ENCODE measurements at places on chromosomes 1 and 21.

- no peak for DNase-seq
Measured at GRCh38 chr1:51964309-51964696, 26.2 kb downstream of the RAB3B start.

DNA sequence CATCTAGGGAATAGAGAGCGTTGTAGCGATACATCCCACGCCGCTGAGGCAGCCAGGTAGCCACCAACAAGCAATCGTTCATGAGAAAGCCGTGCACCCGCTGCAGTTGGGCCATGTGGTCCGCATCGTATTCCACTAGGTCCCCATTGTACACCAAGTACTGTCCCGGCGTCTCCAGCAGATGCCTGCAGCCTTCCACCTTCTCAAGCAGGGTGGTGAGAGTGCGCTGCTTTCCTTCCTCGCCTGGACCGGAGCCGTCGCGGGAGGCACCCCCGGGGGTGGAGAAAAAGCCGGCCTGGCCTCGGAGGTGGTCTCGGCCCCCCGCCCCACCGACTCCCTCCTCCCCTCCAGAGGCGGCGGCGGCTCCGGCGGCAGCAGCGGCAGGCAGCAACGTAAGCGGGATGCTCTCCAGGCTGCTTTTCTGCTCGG, 595 bp downstream of the EXOC8 start:
- DNase-seq = peak; percentile 12

- DNase-seq = peak; percentile 78
Measured at GRCh38 chr1:1540090-1540817, at the start of gene TMEM240. TSS of gene TMEM240 (minus strand) at chr1:1540624. CDS start at chr1:1540346, 278 bp downstream.

- no peak for DNase-seq
Measured at GRCh38 chr1:5140136-5140535, 485.7 kb downstream of the AJAP1 start.

- no peak for DNase-seq
Measured at GRCh38 chr1:234427950-234428646, 50.9 kb downstream of the TARBP1 start.

DNA sequence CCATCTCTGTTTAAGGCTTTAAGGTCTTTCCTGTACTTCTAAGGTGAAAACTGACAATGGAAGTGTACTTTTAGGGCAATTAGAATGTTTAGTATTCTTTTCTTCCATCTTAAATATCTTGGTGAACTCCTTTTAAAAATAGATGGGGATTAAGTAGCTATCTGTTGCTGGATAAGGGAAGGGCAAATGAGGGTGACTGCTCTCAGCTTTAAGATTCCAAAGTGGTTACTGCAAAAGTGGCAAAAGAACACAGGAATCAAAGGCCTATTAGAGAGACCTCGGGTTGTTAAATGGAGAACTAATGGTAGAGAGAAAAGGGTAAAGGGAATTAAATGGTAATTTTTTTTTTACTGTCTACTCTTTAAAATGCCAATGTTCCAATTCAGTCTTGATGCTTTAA, 774.1 kb upstream of the B3GALT2 start:
- DNase-seq = no peak

DNA sequence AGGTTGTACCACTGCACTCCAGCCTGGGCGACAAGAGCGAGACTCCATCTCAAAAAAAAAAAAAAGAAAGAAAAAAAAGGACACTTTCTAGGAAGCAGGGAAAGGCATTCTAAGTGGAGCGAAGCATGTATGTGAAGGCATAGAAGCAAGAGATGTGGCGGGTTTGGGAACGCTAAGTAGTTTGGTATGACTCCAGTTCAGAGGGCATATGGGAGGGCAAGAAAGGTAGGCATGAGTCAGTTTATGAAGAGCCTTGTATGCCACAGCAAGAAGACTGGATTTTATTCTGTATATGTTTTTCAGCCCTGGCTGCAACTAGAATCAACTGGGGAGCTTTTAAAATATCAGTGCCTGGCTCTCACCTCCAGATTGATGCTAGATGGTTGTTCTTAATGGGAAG, 4.4 kb upstream of the ELOVL1 start:
- DNase-seq = no peak

DNA sequence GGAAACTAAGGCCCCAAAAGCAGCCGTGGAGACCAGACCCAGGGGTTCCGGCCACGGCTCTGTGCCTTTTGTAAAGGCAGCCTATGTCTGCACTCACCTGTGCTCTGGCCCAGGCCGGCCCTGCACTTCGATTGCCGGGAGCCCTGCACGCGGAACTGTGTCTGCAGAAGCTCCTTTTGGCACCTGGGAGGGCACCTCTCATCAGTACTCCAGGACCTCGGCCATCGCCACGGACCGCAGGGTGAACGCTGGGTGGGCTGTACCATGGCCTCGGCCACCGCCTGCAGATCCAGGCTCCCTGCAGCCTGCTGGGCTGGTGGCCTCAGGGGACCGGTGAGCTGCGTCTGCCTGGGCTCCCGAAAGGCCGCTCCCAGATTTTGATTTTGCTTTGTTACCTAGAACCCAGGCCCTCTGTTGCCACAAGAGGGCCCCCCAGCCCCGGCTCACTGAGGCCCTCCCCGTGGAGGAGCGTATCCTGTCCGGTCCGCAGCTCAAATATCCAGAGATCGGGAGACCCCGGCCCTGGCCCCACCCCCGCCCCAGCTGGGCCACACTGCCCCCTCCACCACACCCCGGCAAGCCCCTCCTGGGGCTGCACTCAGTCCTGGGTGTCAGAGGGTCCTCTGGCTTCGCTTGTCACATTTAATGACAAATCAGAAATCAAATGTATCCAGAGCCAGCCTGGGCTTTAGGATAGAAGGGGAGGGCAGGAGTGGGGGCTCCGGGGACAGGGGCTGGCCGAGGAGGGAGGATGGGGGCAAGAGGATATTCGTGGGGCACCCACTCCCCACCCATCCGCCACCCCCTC, 60.2 kb upstream of the PDE9A start:
- peak; percentile 75 for DNase-seq

DNA sequence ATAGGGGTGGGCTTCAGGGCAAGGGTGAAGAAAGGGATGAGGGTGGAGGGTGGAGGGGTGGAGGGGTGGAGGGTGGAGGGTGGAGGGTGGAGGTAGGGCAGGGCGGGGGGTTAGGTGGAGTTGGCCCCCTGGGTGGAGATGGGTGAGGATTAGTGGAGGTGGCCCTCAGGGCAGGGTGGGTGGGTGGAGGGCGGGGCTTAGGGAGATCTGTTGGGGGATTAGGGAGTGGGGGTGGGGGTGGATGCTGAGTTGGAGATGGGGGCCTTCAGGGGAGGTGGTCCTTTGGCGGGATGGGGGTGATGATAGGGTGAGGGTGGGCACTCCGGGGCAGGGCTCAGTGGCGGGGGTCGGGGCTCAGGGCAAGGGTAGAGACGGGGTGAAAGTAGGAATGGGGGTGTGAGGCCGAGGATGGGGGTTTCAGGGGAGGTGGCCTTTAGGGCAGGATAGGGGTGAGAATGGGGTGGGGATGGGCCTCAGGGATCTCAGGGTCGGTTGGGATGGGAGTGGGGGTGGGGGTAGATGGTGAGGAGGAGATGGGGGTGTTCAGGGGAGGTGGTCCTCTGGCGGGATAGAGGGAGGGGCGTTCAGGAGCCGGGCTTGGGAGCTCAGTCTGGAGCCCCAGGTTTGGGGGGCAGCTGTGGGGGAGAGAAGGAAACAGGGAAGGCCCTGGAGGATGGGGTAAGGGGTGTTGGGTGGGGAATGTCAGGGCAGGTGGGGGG, 800 bp upstream of the DNMT3L start:
- no peak for DNase-seq
